RWPE1 (cell line): ENCODE measurements at places on chromosomes 1 and 21.
A peak's percentile ranks its signal among the peaks of the same experiment; 100 is the strongest.

DNA sequence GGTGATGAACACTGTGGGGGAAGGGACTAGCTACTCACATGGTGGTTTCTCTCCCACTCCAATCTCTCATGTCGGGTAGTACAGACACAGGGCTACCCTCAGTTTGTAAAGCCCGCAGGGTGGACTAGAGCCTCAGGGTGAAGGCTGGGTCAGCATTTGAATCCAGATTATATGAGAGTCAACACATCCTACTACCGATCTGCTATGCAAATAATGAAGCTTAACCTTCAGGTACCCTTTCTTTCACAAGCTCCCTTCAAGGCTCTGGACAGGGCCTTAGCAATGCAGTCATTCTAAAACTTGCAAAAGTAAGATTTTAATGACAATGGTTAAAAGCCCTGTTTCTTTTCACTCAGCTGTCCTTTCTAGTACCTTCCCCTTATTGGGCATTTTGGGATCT is 5.5 kb upstream of the ZBED6 start:
- DNase-seq: no peak

DNA sequence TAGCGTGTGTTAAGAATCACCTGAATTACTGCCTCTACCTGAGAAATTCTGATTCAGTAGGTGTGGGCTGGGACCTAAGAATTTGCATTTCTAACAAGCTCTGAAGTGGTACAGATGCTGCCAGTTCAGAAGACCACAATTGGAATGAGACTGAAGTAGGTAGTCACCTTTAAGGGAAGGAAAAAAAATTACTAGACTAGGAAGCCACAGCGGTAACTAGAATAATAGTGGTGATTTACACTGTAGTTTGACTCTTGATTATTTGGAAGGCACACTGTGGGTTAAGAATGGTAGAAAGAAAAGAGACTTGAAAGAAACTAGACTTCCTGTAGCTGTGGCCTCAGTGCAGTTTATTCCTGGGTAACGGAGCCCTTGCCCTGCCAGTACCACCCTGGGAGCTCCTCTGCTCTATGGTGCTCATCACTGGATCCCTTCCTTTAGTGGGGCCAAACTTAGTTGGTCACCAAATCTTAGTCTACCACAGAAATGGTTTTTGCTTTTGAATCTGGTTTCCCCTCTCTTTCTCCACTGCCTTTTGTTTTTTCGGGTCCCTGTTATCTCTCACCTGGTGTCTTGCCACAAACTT is 43.6 kb downstream of the ARID1A start:
- DNase-seq: no peak

DNA sequence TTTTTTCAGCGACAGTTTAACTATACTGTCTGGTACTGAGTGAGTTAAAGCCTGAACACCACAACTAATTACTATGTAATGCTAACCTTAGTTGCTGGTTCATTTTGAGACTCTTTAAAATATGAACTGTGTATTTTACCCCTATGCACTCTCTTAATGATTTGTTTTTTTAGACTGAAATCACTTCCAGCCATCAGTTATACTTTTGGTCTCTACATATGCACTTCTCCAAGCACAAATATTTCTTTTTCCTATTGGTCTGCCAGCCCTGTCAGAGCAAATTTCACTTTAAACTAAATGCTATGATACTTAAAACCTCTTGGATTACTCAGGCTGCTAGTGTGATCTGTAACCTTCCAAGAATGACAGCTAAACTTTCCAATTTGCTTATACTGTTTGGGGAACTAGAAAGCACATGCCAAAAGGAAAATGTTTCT is 38.1 kb upstream of the SCYL3 start:
- DNase-seq: no peak

GRCh38 chr1:215958841-215959240 is 391.7 kb downstream of the KCTD3 start:
- DNase-seq: no peak

- no peak for DNase-seq
Measured at GRCh38 chr1:21779613-21780521, 3.1 kb downstream of the USP48 start.

DNA sequence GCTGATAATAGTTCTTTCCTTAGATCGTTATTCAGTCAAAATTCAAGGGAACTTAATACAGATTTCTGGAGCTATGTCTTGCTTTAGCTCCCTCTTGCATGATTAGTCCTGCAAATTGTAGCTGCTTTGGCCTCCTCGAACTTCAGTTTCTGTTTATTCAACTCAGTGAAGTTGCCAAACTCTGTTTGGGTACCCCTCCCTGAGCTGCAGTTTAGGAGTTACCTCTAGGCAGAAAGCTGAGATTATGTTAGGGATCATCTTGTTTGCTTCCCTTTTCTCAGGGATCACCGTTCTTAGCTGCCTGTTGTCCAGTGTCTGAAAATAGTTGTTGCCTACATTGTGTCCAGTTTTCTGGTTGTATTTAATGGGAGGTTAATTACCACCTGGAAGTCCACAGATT is 43.5 kb downstream of the SNX27 start:
- no peak for DNase-seq

GRCh38 chr1:167824163-167824794 is 89.7 kb downstream of the ADCY10 start:
- no peak for DNase-seq

DNA sequence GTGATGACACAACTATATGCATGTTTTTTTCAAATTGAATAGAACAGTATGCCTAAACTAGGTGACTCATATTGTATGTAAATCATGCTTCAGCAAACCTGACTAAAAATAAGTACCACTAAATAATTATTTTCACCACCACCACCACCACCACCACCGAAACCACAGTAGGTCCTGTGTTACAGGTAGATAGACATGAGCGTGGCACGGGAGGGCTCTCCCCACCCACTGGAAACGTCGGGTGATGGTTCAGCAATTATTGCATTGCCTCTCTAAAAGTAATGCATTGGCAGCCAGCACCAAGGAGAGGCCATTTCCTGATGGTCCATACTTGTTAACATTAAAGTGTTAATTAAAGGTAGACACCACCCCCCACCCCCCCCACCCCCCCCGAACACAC is 297.0 kb upstream of the NCAM2 start:
- DNase-seq: no peak

- no peak for DNase-seq
Measured at GRCh38 chr1:76862447-76862846, 4.8 kb upstream of the ST6GALNAC5 start.

- no peak for DNase-seq
Measured at GRCh38 chr1:47513393-47513792, 75.5 kb downstream of the FOXD2 start.

DNA sequence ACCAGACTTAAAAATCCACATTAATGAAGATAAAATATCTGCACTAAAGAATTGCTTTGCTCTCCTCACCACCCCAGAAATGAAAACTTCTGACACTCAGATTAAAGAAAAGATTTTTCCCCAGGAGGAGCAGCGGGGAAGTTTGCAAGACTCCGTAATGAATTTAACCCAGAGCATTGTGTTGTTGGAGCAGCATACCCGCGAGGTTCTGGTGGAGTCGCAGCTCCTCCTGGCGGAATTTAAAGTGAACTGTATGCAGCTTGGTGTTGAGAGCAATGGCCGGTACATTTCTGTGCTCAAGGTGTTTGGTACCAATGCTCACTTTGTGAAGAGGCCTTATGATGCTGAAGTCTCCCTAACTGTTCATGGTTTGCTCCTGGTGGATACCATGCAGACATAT is 46.4 kb downstream of the VPS13D start:
- no peak for DNase-seq

DNA sequence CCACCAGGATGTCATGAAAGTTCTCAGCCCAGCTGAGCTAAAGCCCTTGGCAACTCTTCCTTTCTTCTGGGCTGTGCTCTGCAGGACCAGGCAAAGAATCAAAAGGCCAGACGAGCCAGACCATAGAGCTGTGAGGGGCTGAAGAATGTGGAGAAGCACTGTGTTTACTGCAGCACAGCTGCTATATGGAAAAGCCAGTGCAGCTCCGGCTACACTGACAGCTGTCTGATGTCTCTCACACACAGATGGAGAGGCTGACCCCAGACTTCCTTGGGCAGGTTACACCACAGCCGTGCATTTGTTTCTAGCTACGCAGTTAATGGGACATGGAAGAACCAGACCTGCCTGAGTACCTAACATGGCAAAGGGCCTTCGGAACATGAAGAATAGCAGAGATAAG is 40.3 kb downstream of the CD247 start:
- no peak for DNase-seq

DNA sequence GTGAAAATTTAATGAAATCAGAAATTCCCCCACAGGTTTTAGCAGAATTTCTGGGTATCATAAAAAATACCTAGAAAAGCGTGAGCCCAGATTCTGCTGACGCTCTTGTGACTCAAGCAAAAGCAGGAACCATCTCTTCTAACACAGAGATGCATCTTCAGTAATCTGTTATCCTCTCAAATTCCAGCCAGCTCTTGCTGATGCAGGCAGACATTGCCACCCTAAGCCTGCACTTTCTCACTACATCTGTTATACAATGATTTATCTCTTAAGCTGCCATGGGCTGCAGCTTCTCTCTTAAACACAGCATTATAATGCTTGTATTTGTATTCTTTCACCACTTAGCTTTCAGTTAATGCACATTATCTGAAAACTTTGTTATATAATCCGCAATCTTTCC is 113.0 kb upstream of the RGS1 start:
- DNase-seq: no peak

- DNase-seq: peak; percentile 41
Measured at GRCh38 chr1:19484798-19485361, 459 bp downstream of the CAPZB start.

GRCh38 chr1:106749491-106749890 is 307.0 kb upstream of the PRMT6 start:
- no peak for DNase-seq

DNA sequence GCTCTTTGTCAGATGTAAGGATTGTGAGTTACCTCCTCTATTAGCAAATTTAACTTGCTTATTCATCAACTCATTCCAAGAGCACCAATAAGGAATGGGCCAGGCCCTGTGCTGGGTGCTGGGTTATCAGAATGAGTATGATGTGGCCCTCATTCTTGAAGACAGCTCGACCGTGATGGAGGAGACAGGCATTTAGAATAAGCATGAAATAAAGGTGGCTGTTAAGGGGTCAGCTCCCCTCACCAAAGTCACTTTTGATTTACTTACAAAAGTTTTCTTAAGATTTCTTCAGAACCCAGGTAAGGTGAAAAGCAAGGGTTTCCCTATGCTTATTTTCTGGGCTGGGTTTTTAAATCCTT is 15.3 kb upstream of the PADI1 start:
- no peak for DNase-seq

GRCh38 chr1:88647749-88648415 is 36.2 kb upstream of the PKN2 start:
- DNase-seq: no peak

DNA sequence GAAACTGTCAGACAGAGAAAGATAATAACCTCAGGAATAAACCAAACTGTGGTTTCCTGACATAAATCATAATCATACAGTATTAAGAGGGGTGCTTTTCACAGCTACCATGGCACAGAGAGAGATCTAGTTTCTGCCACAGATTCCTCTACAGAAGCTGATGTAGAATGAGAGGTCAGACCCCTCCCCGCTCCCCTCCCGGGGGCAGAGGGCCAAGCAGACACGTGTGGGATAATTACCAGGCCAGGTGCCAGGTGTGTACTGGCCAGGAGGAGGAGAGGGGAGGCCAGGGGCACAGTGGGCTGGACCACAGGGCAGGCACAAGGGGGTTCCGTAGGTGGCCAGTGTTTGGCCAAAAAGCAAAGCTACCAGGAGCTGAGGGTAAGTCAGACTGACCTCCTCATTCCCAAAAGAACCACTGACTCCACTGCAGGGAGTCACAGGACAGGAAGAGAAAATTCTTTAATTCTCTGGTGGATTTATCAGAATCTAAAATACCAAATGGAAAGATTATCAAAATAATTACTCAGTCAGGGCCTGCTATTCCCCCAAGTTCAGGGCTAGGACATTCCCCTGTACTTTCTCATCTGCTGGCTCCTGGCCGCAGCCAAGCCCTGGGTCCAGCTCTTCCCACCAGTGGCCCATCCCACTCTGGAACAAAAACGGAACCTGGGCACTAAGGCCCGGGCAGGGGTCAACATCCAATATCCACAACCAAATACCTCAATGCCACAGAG is 30.0 kb downstream of the C2CD2 start:
- no peak for DNase-seq

DNA sequence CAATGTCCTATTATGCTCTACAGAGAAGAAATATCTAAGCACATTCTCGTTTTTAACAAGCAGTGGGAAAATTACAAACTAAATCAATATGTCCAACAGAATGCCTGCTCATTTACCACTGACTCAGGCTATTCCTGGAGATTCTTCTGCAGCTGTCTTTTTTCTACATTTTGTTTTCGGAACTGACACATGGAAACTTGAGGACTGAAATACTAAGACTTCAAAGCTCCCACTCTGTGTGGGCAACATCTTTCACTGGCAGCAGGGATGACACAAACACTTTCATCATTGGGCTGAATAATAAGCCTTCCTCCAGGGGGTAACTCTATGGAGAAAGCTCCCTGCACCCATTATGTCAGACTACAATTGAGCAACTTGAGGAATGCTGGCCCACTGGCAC is 175.5 kb upstream of the NCAM2 start:
- no peak for DNase-seq

DNA sequence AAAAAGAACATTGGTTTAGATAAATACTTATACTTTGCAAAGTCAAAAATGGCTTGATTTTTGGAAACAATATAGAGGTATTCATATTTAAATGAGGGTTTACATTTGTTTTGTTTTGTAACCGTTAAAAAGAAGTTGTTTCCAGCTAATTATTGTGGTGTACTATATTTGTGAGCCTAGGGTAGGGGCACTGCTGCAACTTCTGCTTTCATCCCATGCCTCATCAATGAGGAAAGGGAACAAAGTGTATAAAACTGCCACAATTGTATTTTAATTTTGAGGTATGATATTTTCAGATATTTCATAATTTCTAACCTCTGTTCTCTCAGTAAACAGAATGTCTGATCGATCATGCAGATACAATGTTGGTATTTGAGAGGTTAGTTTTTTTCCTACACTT is 65.3 kb upstream of the SAMD13 start:
- no peak for DNase-seq

DNA sequence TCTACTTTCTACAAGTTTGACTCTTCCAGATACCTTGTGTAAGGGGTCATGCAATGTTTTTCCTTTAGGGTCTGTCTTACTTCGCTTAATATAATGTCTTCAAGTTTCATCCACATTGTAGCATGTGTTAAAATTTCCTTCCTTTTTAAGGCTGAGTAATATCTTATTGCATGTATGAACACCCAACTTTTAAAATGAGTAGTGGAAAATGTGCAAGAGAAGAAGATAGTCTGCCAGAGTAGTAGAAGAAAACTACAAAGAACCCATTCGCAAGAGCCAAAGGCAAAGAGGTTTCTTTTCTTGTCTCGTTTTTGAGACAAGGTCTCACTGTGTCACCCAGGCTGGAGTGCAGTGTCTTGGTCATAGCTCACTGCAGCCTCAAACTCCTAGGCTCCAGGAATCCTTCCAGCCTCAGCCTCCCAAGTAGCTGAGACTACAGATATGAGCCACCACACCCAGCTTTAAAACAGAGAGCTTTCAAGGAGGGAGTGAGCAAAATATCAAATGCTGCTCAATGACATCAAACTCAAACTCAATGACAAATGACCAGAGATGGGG is 9.4 kb downstream of the IL23R start:
- DNase-seq: no peak

GRCh38 chr1:167777269-167777650 is 55.5 kb downstream of the MPZL1 start:
- no peak for DNase-seq

GRCh38 chr1:2050793-2051682 is 827 bp downstream of the PRKCZ start:
- DNase-seq: no peak
